Mesendoderm (in vitro differentiated cells): ENCODE measurements at places on chromosomes 7 and 10.

DNA sequence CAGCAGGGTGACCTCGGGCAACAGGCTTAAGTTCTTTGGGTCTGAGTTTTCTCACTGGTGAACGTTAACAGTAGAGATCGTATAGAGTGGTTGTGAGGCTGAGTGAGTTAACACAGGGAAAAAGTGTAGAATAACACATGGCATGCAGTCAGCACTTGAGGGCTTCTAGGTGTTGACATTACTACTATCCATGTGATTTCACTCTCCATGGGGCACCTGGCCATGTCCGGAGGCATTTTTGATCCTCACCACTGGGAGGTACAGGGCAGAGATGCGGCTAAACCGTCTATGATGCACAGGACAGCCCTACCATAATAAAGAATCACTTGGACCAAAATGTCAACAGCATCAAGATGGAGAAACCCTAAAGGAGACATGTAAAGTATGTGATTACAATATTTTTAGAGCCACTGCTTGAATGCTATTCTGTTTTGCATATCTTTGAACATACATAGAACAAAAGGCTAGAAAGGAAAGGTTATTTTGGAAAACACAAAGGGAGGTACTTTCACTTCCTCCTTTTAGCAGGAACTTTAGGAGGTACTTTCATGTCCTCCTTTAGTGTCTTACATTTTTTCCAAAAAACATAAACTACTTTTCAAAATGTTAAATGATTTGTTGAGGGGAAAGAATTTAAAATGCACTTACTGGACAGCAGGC, 44.3 kb downstream of the NOD1 start:
- DNase-seq = no peak

- DNase-seq = peak; percentile 69
These were observed 167.9 kb upstream of the PRSS1 start for GRCh38 chr7:142581341-142581740.

- no peak for DNase-seq
These were observed 15.5 kb upstream of the DNAJC12 start for GRCh38 chr10:67853512-67853911.

GRCh38 chr7:96819111-96819700, 109.6 kb upstream of the SEM1 start:
- DNase-seq = no peak

GRCh38 chr7:79137942-79138341, 315.5 kb downstream of the MAGI2 start:
- DNase-seq = no peak

GRCh38 chr7:79504607-79505389, 51.3 kb upstream of the MAGI2 start:
- peak; percentile 93 for DNase-seq

DNA sequence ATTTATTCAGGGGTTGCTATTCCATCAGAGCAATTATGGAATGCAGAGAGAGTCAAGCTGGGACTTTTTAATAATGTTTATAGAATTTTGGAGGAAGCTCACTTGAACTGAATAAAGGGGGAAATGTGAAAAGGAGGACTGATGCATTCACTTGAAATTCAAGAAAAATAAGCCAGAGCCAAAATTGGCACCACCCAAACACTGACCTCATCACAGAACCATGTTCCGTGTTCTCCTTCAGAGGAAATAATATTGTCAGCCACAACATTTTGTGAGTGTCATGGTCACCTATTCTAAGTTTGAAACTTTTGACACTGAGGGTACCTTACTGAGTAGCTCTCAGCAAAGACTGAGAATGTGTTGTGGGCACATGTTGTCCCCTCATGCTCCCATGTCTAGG, 207.0 kb downstream of the ANK3 start:
- DNase-seq = no peak

- no peak for DNase-seq
These were observed 18.5 kb upstream of the C10orf67 start for GRCh38 chr10:23362879-23363792.

DNA sequence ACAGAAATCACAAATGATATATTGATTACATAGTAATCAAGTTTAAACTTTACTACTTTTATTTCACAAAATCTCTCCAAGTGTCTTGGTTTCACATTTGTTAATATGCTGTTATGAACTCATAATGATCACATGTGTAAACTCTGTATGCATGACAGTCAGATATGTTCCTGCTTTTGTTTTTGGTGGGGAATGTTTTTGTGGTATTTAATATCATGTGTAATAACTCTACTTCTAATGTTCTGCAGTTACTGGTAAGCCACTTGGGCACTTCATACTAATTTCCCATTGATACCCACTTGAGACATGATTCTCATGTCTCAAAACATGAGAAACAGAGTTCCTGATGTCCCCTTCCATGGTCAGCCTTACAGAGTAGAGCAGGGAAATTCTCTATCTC, 109.1 kb upstream of the INHBA start:
- no peak for DNase-seq

DNA sequence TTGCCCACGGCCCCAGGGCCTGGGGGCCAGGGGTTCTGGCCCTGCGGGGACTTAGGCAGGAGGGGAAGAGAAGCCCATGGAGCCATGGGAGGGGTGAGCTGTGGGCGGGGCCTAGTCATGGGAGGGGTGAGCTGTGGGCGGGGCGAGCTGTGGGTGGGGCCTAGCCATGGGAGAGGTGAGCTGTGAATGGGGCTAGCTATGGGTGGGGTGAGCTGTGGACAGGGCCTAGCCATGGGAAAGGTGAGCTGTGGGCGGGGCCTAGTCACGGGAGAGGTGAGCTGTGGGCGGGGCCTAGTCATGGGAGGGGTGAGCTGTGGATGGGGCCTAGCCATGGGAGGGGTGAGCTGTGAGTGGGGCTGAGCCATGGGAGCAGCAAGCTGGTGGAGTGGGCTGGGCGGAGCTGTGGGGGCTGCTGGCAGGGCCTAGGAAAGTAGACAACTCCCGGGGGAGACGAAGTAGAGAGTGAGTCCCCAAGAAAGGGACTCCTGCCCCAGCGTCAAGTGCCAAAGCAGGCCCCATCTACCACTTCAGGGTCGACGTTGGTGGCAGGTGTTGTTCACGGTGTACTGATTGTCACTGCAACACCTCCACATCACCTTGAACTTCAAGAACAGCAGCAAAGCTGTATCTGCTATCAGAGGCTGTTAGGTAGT, 19.2 kb upstream of the TTYH3 start:
- DNase-seq = peak; percentile 62

DNA sequence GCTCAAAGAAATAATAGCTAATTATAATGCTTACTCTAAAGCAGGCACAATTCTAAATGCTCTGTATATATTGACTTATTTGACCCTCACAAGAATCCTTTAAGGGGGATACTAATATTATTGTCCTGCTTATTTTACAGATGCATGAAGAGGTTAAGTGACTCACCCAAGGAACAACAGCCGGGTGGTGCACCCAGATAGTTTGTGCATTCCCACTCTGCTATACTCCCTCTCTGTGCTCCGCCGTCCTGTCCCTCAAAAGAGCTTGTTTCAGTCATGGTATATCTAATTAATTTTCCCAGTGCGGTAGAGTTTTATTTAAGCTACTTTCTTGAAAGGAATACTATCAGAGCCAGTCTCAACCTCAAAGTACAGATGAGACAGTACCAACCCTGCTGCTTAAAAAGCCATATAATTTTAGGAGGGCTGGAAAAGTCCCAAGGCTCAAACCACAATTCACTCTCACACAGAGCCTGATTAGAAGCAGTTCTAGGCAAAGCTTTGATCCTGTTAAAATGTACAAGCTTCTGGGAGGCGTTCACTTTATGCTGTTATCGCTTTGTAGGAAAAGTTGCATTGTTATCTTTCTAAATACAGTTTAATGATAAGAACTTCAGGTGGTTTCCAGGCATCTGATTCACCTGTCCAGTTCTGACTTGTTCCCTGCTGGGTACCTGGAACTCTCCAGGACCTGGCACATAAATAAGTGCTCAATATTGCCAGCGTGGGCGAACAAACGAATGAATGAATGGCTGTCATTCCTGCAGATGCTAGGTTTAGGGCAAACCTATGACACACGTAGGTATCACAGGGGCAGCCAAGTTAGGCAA, 261.5 kb upstream of the KLF14 start:
- DNase-seq = no peak

DNA sequence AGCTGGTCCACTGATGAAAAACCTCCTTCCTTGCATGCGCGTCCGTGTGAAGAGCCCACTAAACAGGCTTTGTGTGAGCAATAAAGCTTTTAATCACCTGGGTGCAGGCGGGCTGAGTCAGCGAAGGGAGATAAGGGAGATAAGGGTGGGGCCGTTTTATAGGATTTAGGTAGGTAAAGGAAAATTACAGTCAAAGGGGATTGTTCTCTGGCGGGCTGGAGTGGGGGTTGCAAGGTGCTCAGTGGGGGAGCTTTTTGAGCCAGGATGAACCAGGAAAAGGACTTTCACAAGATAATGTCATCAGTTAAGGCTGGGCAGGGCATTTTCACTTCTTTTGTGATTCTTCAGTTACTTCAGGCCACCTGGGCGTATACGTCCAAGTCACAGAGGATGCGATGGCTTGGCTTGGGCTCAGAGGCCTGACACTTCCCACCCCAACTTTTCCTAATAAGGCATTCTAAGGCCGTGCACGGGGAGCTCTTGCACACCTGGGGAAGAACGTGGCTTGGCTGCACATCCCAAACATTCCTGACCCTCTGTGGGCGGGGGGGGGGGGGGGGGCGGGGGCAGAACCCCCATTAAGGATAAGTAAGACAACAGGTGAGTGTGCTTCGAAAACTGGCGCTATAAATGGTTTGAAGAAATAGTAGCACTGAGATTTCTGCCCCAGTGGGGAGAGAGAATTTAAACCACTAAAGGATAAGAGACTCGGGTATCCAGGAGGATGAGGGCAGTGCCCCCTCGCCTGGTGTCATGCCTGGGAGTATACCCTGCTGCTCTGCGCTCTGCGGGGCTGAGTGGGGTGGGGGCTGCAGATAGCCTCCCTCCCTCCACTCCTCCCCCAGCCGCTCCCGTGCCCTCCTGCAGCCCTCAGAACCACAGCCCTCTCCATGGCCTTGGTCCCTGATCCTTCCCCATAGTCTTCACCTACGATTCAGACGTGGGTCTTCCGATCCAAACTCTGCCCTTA, 217.6 kb downstream of the MLLT10 start:
- peak; percentile 81 for DNase-seq

- no peak for DNase-seq
These were observed 22.6 kb upstream of the PSMG3 start for GRCh38 chr7:1592299-1592871.

DNA sequence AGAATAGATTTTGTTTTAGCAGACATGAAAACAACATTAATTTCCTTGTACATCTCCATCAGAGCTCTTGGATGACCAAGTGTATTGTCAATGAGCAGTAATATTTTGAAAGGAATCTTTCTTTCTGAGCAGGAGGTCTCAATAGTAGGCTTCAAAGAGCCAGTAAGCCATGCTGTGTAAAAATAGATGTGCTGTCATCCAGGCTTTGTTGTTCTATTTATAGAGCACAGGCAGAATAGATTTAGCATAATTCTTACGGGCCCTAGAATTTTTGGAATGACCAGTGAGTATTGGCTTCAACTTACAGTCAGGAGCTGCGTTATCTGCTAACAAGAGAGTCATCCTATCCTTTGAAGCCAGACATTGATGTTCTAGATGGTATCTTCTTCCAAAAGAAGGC, 19.0 kb downstream of the MINPP1 start:
- no peak for DNase-seq

DNA sequence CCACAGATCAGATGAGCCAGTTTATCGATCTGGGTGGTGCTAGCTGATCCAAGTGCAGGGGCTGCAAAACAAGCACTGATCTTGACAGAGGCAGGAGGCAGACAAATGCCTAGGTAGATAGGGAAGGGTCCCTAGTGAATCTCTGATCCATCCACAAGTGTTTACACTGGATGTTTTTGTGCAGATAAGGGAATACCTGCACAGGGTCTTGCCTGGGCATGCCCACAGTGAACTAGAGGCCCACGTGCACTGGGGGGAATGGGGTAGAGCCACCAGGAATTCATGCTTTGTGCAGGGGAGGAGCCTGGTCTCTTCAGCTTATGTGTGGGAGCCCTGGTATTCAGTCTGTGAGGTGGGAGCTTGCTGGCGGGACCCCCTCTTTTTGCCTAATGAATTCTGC, 50.3 kb downstream of the SDHAF3 start:
- DNase-seq = no peak

- DNase-seq = no peak
These were observed 59.7 kb upstream of the NEBL start for GRCh38 chr10:20956843-20957242.

GRCh38 chr7:47785923-47786556, 162.2 kb downstream of the PKD1L1 start:
- DNase-seq = no peak

GRCh38 chr7:66558201-66558641, 70.5 kb upstream of the KCTD7 start:
- no peak for DNase-seq

DNA sequence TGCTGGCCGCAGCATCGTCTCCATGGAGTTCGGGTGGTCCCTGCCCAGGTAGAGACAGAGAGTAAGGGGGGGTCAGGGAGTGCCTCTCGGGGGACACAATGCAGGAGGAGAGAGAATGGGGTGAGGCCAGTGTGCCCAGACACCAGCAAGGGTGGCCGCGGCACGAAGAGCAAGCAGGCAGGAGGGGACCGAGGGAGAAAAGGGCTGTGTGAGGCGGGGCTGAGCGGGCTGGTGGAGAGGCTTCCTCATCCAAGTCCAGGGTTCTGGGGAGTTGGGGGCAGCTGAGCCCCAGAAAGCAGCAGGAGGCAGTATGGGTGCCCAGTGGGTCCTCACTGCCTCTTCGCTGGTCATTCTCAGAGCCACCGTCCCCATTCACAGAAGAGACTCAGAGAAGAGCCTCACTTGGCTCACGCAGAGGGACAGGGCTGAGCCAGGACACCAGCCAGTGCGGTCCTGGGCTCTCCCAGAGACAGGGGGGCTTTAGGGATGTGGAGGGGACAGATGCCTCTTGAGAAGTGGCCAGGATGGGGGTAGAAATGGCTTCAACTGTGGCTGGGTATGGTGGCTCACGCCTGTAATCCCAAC, 78.9 kb downstream of the MICALL2 start:
- DNase-seq = no peak

GRCh38 chr7:92854501-92855238, 18.3 kb upstream of the CDK6 start:
- no peak for DNase-seq
